ENCODE measurements at places on chromosomes 7 and 10.

GRCh38 chr10:33721509-33721908 lies 387.0 kb upstream of the NRP1 start:
- DNase-seq: no peak

GRCh38 chr7:36565792-36566356 lies 158.4 kb downstream of the AOAH start:
- no peak for DNase-seq

DNA sequence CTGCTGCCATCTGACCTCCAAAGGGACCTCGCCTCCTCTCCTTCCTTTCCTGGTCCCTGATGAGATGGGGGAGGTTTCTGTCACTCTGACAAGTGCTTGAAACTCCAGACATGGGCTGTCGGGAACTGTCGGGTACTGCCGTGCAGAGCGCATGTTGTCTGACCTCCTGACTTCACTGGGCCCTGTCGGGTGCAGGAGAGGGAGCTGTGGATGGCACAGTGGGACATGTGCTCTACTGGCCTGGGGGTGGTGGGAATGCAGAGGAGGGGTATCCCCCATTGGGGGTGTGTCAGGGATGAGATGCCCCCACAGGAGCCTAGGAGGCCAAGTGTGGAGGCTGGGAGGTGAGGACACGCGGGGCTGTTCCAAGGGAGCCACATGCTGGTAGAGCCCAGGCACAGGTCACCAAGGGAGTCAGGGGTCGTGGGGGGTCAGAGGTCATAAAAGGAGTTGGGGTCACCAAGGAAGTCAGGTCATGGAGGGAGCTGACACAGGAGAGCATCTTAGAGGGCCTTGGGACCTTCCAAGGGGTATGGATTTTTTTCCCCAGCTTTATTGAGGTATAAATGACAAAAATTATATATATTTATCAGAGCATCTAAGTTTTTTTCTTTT lies 30.9 kb downstream of the TMEM120A start:
- DNase-seq: peak; percentile 61

DNA sequence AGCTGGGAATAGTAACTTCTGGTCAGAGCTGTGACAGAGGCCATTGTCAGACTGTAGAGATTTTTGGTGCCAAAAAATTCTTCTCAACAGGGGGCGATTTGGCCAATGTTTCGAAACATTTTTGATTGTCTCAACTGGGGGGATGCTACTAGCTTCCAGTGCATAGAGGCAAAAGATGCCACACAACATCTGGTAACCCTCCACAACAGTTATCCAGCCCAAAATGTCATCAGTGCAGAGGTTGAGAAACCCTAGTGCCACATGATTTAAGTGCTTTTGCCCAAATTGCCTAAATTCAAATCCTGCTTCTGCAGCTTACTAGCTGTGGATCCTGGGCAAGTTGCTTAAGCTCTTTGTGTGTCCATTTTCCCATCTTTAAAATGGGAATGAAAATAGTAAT lies 71.9 kb downstream of the FZD1 start:
- no peak for DNase-seq

- DNase-seq: peak; percentile 30
Measured at GRCh38 chr7:108181073-108181985, 51.2 kb upstream of the LAMB4 start.

DNA sequence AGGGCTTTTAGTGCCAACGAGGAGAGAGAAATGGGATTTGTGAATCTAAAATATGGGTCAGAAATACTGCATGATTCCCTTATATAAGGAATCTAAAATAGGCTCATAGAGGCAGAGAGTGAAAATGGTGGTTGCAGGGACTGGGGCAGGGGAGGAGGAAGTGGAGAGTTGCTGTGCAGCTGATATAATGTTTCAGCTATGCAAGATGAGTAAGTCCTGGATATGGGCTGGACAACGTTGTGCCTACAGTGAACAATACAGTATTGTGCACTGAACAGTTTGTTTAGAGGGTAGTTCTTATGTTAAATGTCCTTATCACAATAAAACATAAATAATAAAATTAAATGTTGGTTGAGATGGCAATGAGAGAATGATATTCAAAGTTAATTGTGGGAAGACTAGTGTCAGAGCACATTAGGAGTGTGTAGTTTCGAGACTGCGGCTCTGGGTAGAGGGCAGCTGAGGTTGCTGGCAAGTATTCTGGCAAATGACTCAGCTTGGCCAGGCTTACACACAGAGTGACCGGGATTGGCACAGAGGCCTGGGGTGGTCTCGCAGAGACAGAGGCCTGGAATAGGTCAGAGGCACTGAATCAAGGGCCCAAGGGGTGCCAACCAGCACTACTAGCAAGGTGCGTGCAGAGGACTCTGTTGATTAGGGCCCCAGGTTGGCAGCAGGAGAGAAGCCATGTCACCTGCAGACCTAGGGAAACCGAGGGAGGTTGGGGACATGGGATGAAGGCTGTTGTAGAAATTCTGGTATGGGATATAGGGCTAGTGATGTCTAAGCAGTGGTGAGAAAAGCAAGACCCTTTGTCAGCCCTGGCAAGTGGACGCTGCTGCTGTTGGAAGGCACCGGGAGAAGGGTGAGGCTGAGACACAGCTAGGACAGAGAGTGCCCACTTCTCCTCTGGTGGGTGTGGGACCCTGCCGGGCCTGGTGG lies 2.8 kb upstream of the DEPP1 start:
- DNase-seq: peak; percentile 84

DNA sequence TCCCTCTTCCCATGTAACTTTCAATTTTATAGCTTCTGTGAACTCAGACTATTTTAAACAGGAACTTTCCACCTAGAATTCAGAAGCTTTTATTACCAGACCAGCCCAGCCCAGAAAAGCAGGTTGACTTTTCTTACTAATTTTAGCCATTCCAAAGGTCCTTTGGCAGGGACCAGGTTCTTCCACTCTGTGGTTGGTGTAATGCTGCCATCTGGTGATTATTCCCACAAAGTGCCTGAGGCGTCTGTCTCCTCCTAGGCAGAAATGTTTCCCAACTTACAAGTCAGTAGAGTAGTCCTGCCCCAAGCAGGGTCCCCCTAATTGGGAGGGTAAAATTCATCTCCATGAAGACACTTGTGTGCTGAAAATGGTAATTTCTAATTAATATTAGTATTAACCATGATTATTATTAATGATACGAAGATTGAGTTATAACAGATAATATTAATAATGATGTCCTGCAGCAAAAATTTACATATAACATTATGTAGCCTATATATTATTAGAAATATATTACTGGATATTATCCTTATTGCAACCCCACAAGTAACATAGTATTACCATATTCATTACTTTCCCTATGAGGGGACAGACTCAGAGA lies 53.0 kb upstream of the PPP1R17 start:
- DNase-seq: peak; percentile 27

GRCh38 chr10:32293581-32293980 lies 53.4 kb downstream of the EPC1 start:
- DNase-seq: no peak

DNA sequence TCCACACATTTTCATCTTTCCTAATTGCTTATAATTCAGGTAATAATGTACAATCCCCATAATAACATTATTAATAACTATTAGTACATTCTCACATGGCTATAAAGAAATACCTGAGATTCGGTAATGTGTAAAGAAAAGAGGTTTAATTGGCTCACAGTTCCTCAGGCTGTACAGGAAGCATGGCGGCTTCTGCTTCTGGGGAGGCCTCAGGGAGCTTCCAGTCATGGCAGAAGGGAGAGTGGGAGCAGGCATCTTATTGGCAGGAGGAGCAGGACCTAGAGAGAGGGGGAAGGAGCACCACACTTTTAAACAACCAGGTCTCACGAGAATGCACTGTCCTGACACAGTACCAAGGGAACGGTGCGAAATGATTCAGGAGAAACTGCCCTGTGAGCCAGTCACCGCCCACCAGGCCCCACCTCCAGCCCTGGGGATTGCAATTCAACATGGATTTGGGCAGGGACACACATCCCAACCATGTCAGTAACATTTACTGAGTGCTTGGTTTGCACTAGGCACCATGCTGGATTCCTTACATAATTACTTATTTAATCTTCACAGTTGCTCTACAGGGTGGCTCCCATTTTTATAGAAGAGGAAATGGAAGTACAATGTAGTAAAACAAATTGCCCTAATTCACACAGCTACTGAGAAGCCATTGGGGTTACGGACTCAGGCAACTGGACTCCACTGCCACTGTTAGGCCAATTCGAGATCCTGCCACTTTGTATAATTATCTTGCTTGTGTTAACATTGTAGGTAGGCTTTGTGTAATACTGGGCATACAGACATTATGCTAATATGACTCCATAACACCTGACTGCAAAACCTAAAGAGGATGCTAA lies 8.7 kb upstream of the ESYT2 start:
- DNase-seq: no peak

- peak; percentile 87 for DNase-seq
Measured at GRCh38 chr10:110446954-110447608, 50.6 kb upstream of the DUSP5 start.

- DNase-seq: no peak
Measured at GRCh38 chr7:93013446-93014061, 104.2 kb downstream of the SAMD9 start.

DNA sequence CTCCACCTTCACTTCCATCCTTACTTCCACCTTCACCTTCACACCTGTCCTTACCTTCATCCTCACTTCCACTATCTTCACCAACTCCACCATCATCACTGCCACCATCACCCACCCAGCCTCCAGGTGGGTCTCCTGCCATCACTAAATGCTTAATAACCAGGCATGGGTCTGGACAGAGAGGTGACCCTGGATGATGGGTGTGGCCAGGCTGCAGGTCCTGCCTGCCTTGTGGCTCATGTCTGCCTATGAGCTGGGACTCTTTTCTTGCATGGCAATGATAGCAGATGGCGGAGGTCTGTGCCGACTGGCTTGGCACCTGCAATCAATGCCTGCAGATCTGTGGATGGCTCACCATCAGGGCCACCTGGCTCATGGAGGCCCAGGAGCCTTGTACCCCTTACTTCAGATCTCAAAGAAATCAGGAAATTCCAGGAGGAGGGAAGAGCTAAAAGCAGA lies 60.1 kb upstream of the ELN start:
- no peak for DNase-seq

DNA sequence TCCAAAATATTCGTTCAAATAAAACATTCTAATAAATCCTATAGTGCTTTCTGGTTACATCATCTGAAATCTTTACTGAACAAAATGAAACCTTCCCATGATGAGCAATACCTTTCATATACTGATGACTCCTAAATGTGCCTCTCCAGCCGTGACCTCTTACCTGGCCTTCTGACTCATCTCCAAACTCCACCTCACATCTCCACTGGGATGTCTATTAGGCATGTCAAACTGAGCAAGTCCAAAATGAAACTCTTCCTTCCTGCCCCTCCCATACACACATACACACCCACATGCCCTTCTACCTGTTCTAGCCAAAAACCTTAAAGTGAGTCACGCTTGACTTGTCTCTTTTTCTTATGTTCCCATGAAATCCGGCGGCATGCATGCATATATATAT lies 22.9 kb downstream of the GSAP start:
- no peak for DNase-seq

DNA sequence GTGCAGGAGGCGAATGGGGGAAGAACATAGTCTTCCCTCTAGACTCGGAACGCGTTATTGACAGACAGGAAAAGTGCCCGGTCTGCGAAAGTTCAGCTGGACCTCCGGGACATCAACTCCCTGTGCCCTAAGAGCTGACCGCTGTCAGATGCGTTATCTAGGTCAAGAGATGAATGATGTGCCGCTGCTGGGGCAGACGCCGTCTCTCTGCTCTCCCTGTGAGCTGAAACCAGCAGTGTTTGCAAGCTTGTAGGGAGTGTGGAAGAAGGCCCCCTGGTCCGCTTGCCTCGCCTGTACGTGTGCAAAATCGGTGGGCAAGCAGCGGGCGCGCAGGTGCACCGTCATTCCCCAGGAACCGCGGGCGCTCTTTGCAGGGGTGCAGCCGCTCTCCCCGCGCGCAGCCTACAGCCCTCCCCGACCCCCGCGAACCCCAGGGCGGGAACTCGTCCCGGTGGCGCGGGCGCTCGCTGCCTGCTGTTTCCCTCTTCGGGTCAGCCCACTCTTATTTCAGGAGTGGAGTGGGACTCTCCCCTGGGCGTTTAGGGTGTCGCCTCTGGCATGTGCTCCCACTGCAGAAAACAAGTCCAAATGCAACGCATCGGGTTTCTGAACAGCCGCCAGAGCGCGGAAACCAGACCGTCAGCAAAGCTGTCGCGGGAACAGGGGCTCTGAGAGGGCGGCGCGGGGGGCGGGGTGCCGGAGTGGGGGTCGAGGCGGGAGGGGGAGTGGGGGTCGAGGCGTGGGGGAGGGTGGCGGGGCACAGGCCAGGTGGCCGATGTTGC lies 1.8 kb upstream of the PFKFB3 start:
- no peak for DNase-seq
